ENCODE measurements at places on chromosomes 1 and 21.

- no peak for DNase-seq
These were observed 2.1 kb downstream of the PCP4L1 start for GRCh38 chr1:161260376-161261260.

- no peak for DNase-seq
These were observed 11.5 kb downstream of the SLC44A3 start for GRCh38 chr1:94831641-94832040.

DNA sequence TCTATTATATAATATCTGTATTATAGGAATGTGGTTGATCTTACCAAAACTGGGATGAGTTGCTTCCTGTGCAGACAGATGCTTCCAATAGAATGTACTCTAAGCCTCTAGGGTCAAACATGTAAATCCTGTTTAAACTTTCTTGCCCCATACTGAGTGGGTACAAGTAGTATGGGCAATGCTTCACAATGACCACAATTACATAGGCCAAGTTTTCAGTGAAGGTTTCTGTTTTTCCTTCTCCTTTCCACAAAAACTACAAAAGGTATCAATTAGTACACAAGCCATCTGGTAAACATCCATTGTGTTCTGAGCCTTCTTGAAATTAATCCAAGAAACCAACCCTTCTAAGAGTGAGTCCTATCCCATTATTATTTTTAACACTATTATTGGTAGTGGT, 16.8 kb downstream of the OTUD7B start:
- no peak for DNase-seq

DNA sequence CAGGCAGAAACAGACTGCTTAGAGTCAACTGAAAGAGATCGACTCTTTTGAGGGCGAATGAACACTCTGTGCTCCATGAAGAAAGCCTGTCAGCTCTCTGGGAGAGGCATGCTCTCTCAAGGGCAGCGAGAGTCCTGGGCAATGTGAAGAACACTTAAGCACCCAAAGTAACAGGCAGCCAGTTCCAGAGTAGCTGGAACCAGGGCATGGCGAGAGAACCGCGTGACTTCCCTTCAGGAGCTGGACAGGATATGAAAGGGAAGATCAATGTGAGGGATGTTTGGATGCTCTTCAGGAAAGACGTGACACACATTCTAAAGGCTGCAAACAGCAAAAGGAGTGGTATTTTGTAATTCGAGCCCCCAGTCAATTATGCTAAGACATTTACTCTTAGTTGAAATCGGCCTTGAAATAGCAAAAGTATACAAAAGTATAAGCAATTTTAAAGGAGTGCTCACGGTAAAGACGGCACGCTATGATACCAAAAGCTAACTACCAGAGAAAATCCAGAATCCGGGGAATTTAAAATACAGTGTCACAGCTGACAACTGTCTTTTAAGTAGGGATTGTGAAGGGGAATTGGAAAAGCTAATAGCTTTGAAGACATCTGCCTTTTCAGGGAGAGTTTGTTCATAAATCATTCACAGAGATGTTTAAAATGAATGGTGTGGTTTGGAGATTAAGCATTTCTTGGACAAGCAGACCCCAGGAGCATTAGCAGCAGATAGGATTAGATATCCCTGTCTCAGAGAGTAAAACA, 20.8 kb downstream of the ADAMTS5 start:
- peak; percentile 16 for DNase-seq

- no peak for DNase-seq
These were observed 142.3 kb upstream of the SAMSN1 start for GRCh38 chr21:14688412-14688811.

DNA sequence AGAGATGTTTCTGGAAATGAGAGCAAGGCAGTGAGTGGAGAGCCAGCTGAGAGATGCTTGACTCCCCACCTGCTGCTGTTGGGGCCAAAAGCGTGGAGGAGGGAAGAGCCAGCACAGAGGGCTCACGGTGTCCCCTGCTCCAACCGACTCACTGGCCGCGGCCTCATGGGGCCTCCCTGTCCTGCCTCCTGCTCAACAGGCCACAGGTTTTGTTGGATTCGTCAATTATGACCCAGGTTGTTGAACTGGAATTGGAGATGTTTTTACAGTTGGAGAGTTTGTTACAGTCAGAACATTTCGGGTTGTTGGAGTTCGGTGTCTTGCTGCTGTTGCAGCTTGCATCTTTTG, 21.4 kb downstream of the SKI start:
- DNase-seq: no peak

DNA sequence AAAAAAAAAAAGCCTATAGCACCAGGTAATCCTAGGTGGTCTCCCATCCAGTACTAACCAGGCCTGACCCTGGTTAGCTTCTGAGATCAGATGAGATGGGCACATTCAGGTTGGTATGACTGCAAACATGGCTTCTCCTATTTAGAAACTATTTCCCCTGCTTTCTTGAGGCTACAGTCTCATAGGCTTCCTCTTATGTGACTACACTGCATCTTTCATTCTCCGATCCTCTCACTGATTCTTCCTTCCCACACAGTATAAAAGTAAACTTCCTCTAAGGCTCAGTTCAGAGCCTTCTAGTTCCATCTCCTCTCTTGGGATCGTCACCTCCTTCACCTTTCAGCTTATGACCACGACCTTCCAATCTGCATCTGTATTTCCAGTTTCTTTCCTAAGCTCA, 30.4 kb upstream of the RNF2 start:
- no peak for DNase-seq

- no peak for DNase-seq
These were observed 179.4 kb downstream of the LYPLAL1 start for GRCh38 chr1:219352961-219353651.

DNA sequence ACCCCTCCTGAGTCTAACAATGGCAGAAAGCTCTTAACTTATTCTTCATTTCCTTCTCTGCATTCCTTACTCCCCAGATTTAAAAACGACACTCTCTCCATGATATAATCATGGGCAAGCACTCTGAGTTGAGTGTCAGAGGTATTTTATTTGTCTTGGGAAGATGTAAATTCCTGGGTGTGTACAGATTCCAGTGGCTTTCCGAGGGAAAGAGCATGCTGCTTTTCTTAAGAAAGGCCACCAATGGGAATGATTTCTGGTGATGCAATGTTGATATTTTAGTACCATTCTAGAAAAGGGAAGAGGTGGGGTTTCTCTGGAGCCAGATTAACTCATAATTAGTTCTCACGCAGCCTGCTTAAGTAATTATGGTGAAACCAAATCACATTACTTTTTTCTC, 47.8 kb upstream of the BTG3 start:
- peak; percentile 56 for DNase-seq
